Cardiac muscle cell (in vitro differentiated cells and primary cell): ENCODE measurements at places on chromosomes 7 and 10. TPM values are rescaled to one million over a fixed set of nuclear protein-coding genes. Genes with fewer than 3 reads are reported as not detected.

DNA sequence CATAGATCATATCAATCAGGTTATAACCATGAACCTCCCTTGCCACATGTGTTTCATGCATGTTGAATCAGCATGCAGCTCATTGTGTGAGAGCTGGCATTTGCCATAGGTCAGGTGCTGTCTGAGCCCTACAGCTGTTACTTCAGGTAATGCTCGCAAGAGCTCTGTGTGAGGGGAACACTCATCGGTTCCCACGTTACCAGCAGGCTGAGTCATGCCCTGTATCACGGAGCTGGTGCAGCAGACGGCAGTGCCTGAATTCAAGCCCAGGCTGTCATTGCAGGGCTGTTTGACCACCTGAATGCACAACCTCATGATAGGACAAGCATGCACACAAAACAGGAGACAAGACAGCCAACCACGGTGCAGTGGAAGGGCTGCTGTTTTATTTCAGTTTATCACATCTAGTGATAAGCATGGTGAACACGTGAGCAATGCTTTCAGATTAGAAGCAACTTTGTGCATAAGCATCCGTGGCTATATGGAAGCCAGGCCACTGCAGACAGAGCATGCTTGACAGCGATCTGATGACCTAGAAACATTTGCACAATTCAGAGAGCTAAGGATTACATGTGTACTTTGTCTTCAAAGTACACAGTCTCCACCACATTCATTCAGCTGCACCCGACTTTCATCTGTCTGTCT, 56.4 kb upstream of the PFKP start:
- H3K27ac ChIP-seq: peak overlapping the region; percentile 32
- no peaks in the 10 kb centered on the region for H3K4me1 ChIP-seq
- no peaks in the 10 kb centered on the region for H3K36me3 ChIP-seq
- DNase-seq: peak; percentile 4

GRCh38 chr7:18038382-18038781, 10.7 kb upstream of the PRPS1L1 start:
- no peak overlapping the region for H3K4me3 ChIP-seq
- H3K4me1 ChIP-seq: peaks cover 7% of the 10 kb centered on the region
- H3K36me3 ChIP-seq: no peaks in the 10 kb centered on the region
- no peaks in the 10 kb centered on the region for H3K27me3 ChIP-seq
- H3K27ac ChIP-seq: no peak overlapping the region

DNA sequence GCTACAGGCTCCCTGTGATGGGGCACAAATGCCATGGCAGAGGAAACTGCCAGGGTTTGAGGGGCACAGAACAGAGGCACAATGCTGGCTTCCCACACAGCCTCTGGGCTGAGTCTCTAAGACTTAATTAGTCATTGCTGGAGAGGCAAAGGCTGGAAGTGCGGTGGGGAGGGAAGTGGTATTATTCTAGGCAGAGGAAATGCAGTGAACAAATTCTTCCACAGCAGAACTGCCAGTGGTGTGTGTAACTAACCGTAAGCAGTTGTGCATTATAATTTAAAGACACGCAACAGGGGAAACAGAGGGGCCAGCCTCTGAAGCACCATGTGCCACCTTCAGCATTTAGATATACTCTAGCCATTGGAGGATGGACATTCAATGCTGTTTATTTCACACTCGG, 12.8 kb downstream of the ICA1 start:
- H3K27ac ChIP-seq: no peak overlapping the region
- H3K27me3 ChIP-seq: no peaks in the 10 kb centered on the region
- H3K4me1 ChIP-seq: no peaks in the 10 kb centered on the region
- no peak overlapping the region for H3K4me3 ChIP-seq

DNA sequence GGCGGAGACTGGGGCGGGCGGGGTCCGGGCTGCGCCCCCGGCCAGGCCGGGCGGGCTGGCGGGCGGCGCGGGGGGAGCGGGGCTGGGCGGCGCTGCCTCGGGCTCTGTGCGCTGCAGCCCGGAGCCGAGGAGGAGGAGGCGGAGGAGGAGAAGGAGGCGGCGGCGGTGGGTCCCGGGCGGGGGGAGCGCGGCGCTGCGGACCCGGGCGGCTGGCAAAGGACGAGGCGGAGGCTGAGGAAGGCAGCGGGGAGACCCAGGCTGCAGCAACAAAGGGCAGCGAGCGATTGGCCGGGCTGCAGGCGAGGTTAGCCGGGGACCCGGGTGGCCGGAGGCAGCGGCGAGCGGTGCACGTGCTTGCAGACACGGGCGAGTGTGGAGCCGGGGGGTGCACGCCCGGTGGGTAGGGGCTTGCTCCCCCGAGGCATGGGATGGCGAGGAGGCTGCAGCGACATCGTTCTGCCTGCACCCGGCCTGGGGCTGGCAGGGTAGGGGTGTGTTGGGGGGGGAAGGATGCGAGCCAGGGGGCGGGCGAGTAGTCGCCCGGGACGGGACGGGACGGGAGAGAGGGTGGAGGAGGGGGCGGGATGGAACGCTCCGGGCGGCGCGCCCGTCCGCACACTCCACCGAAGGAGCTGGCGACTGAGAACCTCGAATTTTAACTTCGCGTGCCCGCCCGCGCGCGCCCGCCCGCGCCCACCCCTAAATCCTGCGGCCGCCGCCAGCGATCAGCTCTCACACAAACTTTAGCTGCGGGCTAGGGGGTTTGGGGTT, 844 bp upstream of the KAT6B start:
- H3K36me3 ChIP-seq: no peaks in the 10 kb centered on the region
- no peaks in the 10 kb centered on the region for H3K27me3 ChIP-seq
- H3K27ac ChIP-seq: peak overlapping the region; percentile 61
- peaks cover 31% of the 10 kb centered on the region for H3K4me1 ChIP-seq
- peak overlapping the region; percentile 73 for H3K4me3 ChIP-seq

GPNMB gene
- polyA plus RNA-seq: 1.3 and 1.6 TPM in 2 replicates

FRMPD2 gene
- 1.4 and 2.3 TPM in 2 replicates for polyA plus RNA-seq

DNA sequence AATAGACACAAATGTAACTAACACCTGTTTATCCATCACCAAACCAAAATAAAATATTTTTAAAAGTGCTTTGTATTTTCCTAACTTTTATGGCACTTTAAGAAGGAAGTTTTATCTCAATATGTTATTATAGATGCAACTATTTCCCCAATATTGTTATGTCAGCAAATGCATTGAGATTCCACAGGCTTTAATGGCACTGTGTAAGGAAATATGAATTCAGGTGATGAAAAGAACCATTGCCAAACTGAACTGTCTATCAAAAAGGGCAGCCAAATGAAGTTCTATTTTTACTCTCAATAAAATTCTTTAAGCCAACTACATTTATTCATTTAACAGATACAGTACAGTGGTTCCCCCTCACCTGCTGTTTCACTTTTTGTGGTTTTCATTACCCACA, 67.2 kb upstream of the OIT3 start:
- peaks cover 7% of the 10 kb centered on the region for H3K4me1 ChIP-seq
- no peaks in the 10 kb centered on the region for H3K36me3 ChIP-seq
- H3K27me3 ChIP-seq: no peaks in the 10 kb centered on the region
- no peak overlapping the region for H3K4me3 ChIP-seq

GRCh38 chr7:157464111-157464970, 127.5 kb downstream of the DNAJB6 start:
- H3K4me1 ChIP-seq: no peaks in the 10 kb centered on the region
- H3K36me3 ChIP-seq: no peaks in the 10 kb centered on the region
- no peak overlapping the region for H3K4me3 ChIP-seq

CTNNA3 gene
- polyA plus RNA-seq: 55.8 and 83.6 TPM in 2 replicates
